ENCODE measurements at places on chromosomes 2 and 18. TPM values are rescaled to one million over a fixed set of nuclear protein-coding genes. Genes with fewer than 3 reads are reported as not detected.

DNA sequence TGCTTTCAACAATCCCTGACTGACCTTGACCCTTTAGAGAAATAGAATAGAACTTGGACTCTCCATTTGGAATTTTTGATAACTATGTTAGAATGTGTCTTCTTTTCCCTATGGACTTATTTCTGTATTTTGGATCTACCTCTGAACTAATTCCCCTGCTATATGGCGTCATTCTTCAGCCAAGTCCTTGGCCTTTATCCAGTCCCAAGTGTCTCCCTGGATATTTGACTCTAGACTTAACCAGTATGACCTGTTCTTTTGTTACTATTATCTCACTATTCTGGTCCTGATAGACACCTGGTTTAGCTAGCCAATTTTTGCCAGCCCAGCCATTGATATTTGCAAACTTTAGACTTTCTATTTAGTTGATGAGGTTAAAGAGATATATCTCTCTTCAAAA is 186.8 kb downstream of the KCNS3 start:
- H3K4me1 ChIP-seq: no peaks in the 10 kb centered on the region
- no peaks in the 10 kb centered on the region for H3K36me3 ChIP-seq
- no peak for DNase-seq
- H3K4me3 ChIP-seq: no peak overlapping the region

GRCh38 chr2:64128943-64129391 is 15.3 kb downstream of the PELI1 start:
- no peaks in the 10 kb centered on the region for H3K36me3 ChIP-seq
- no peak overlapping the region for H3K27ac ChIP-seq
- DNase-seq: no peak
- no peak overlapping the region for H3K4me3 ChIP-seq

- H3K27me3 ChIP-seq: peaks cover 1% of the 10 kb centered on the region
- H3K4me3 ChIP-seq: no peak overlapping the region
- H3K27ac ChIP-seq: no peak overlapping the region
- H3K36me3 ChIP-seq: no peaks in the 10 kb centered on the region
- DNase-seq: no peak
These were observed 83.8 kb downstream of the AGAP1 start for GRCh38 chr2:235577404-235578330.

GRCh38 chr2:226387499-226387942 is 412.1 kb downstream of the IRS1 start:
- H3K4me3 ChIP-seq: no peak overlapping the region
- H3K4me1 ChIP-seq: peaks cover 9% of the 10 kb centered on the region
- peak; percentile 11 for DNase-seq
- H3K27ac ChIP-seq: no peak overlapping the region
- no peaks in the 10 kb centered on the region for H3K27me3 ChIP-seq

DNA sequence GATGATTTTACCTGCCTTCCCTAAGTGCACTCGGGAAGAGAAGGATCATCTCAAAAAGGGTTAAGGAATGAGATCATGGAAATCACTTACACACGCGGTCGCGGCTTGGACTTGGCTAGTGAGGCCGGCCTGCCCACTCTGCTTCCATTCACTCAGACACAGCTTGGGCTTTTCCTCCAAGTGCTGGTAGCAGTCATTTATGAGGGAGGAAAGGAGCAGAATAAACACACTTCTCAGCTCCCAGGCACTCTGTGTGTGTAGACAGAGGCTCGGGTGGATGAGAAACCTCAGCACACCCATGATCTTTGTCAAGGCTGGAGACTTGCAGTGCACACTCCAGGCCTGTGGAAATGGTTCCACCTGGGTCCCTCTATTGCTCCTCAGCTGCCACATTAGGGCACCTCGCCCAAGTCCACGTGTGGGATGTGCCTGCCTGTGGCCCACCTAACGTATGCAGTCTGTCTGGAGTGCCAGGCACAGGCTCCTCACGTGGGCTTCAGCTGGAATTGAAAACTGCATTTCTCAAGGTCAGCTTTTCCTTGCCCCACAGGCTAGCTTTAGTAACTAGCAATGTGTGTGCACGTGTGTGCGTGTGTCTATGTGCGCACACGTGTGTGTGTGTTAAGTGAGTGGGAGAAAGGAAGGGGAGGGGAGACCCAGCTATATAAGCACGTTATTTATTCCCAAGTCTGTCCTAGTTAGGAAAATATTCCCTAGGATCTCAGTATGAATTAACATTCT is 288.4 kb downstream of the SOX11 start:
- no peaks in the 10 kb centered on the region for H3K36me3 ChIP-seq
- H3K4me1 ChIP-seq: no peaks in the 10 kb centered on the region
- no peak for DNase-seq

DNA sequence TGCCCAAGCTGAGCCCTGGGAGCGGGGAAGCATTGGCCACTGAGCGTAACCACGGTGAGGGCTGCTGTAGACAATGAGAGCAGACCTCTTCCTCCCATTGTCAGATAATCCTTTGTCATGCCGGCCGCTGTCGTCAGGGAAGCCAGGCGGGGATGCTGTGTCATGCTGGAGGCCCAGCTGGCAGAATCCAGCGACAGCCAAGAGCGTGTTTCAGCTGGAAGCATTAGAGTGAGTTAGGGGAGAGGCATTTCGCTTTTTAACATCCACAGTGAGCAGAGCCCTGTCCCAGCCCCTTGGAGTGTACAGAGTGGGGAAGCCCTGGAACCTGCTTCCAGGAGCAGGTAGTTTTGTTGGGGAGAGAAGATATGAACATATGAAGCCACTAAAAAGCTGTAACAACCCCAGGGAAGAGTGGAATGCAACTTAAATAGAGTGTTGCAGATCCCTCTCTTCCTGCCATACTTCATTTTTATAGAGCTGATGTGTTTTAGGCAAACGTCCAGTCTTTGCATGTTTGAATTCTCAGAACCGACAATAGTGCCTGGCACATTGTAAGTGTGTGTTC is 7.0 kb downstream of the CTIF start:
- peaks cover 96% of the 10 kb centered on the region for H3K4me1 ChIP-seq
- DNase-seq: peak; percentile 83
- peaks cover 24% of the 10 kb centered on the region for H3K36me3 ChIP-seq
- H3K27ac ChIP-seq: peak overlapping the region; percentile 97

DNA sequence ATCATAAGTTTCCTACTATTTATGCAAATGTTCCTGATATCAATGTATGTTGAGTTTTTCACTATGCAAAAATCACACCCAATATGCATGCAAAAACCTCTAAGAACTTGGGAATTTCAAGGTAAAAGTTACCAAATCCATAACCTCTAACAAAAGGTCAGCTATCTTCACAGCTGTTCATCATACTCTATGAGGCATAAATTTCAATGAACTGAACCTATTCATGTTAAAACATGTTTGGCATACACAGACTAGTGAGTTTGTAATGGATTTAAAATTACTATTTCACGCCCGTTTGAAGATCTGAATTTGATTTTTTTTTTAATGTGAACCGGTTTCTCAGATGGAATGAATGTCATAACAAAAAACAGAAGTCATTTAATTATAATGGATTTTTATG is 100.2 kb downstream of the ATAD2B start:
- no peaks in the 10 kb centered on the region for H3K27me3 ChIP-seq
- H3K4me3 ChIP-seq: no peak overlapping the region
- H3K27ac ChIP-seq: no peak overlapping the region
- DNase-seq: no peak
- peaks cover 25% of the 10 kb centered on the region for H3K4me1 ChIP-seq
- H3K36me3 ChIP-seq: no peaks in the 10 kb centered on the region

DNA sequence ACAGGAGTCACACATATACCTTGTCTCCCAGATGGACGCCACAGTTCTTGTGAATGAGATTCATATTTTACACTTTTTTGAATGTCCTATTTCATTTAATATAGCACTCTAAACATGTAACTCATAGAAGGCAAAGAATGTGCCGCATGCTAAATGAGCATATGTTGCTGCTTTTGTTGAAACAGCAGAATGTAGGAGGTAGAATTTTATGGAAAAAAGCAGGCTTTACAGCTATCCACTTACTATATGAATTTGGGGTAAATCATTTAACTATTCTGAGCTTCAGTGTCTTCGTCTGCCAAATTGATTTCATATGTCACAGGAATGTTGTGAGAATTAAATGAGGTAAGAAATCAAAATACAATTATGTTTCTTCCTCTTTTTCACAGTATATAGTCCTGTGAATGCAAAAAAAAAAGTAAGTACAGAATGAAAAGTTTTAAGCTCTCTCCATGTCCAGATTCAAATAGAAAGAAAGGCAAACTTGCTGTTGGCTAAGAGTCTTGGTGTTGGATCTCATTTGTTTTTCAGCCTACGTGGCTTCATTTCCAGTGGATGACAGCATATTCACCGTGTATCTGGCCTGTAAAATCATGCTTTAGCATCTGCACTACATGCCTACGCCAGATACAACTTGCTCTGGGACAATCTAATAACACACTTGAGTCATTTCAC is 154.7 kb upstream of the CNTNAP5 start:
- H3K27ac ChIP-seq: no peak overlapping the region
- DNase-seq: no peak
- no peak overlapping the region for H3K4me3 ChIP-seq
- H3K36me3 ChIP-seq: no peaks in the 10 kb centered on the region

DNA sequence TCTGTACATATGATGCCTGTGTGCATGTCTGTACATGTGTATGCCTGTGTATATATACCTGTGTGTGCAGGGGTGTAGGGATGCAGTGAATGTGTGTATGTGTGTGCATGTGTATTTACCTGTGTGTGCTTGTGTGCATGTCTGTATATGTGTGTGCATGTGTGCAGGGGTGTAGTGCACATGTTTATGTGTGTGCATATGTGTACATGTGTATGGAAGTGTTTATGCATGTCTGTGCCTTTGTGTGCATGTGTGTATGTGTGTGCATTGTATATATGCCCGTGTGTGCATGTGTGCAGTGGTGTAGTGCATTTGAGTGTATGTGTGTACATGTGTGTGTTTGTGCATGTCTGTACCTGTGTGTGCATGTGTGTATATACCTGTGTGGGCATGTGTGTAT is 51.0 kb upstream of the TMEM18 start:
- H3K36me3 ChIP-seq: no peaks in the 10 kb centered on the region
- H3K27ac ChIP-seq: no peak overlapping the region
- H3K4me1 ChIP-seq: no peaks in the 10 kb centered on the region
- no peak overlapping the region for H3K4me3 ChIP-seq

DNA sequence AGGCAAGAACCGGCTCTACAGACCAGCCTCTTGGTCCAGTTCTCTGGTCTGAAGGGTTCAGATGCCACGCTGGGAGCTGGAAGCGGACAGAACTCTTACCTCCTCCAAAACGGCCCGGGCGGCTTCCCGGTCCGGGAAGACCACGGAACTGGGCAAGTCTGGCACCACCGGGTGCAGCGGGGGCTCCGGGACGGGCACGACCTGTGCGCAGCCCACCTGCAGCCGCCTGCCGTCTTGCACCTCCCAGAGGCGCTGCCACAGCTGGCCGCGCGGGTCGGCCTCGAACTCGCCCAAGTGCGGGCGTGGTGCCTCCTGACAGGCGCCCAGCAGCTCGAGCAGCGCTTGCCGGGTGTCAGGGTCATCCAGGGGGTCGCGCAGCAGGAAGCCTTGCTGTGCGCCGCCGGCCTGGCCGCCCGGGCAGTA is 773 bp downstream of the CMPK2 start:
- no peak for DNase-seq
- H3K27ac ChIP-seq: no peak overlapping the region
- peaks cover 4% of the 10 kb centered on the region for H3K36me3 ChIP-seq
- H3K4me3 ChIP-seq: no peak overlapping the region
- H3K27me3 ChIP-seq: peaks cover 4% of the 10 kb centered on the region

- H3K4me1 ChIP-seq: peaks cover 33% of the 10 kb centered on the region
- H3K4me3 ChIP-seq: no peak overlapping the region
- H3K36me3 ChIP-seq: no peaks in the 10 kb centered on the region
These were observed 45.4 kb upstream of the LRATD1 start for GRCh38 chr2:14587119-14587518.

GRCh38 chr2:234032279-234032856 is 18.1 kb upstream of the SPP2 start:
- peaks cover 12% of the 10 kb centered on the region for H3K4me1 ChIP-seq
- no peak overlapping the region for H3K4me3 ChIP-seq
- no peaks in the 10 kb centered on the region for H3K36me3 ChIP-seq
- H3K27ac ChIP-seq: no peak overlapping the region
- DNase-seq: no peak
- H3K27me3 ChIP-seq: peaks cover 7% of the 10 kb centered on the region

DNA sequence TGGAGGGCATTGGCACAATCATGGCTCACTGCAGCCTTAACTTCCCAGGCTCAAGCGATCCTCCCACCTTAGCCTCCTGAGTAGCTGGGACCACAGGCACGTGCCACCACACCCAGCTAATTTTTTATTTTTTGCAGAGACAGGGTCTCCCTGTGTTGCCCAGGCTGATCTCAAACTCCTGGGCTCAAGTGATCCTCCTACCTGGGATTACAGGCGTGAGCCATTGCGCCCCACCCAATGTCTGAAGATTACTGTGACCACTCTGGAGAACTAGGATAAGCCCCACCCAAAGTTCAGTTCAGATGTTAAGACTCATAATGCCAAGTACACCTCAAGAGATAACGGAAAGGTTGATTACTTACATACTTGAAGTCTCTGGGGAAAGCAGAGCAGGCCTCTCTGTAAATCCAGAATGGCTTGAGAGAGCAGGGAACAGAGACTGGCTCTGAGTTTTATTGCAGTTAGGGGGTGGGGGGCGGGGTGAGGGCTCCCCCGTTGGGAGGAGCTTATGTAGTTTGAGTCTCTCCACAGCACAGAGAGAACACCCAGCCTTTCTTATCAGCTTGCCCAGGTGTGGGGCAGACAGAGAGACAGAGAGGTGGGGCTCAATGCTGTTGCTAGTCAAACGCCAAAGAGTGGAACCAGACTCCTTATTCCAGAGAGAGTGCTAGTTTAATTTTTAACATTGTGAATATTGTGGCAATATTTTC is 26.5 kb upstream of the ERICH2 start:
- DNase-seq: no peak
- H3K27me3 ChIP-seq: no peaks in the 10 kb centered on the region
- no peak overlapping the region for H3K27ac ChIP-seq
- peaks cover 18% of the 10 kb centered on the region for H3K4me1 ChIP-seq
- H3K36me3 ChIP-seq: no peaks in the 10 kb centered on the region

GRCh38 chr2:227817850-227818674 is 4.4 kb downstream of the CCL20 start:
- H3K27ac ChIP-seq: peak overlapping the region; percentile 94
- peaks cover 37% of the 10 kb centered on the region for H3K4me1 ChIP-seq
- DNase-seq: peak; percentile 100
- H3K4me3 ChIP-seq: peak overlapping the region; percentile 66
- H3K36me3 ChIP-seq: peaks cover 5% of the 10 kb centered on the region

- peak overlapping the region; percentile 90 for H3K27ac ChIP-seq
- peak; percentile 39 for DNase-seq
- H3K27me3 ChIP-seq: no peaks in the 10 kb centered on the region
These were observed 59.2 kb upstream of the PEX13 start for GRCh38 chr2:60958361-60958760.

Gene IKZF2
- 6.5 TPM for total RNA-seq

Gene POTEI
- total RNA-seq: not detected

Gene RESP18
- not detected for total RNA-seq

Gene ARHGEF4
- total RNA-seq: 1.1 TPM

Gene ERFE
- 0.20 TPM for total RNA-seq

Gene ATP6V1C2
- total RNA-seq: not detected

Gene GPR39
- total RNA-seq: 1.7 TPM

Gene ANKRD29
- total RNA-seq: 0.50 TPM

Gene RSAD2
- total RNA-seq: not detected

Gene PLCD4
- total RNA-seq: 0.39 TPM
